Activated naive CD4-positive, alpha-beta T cell treated with anti-CD3 and anti-CD28 coated beads, Interleukin-2, amount 10 ng/mL, durations not matched to agents 7 days and 5 days (primary cell): ENCODE measurements at places on chromosomes 2 and 18.
A peak's percentile ranks its signal among the peaks of the same experiment; 100 is the strongest.

DNA sequence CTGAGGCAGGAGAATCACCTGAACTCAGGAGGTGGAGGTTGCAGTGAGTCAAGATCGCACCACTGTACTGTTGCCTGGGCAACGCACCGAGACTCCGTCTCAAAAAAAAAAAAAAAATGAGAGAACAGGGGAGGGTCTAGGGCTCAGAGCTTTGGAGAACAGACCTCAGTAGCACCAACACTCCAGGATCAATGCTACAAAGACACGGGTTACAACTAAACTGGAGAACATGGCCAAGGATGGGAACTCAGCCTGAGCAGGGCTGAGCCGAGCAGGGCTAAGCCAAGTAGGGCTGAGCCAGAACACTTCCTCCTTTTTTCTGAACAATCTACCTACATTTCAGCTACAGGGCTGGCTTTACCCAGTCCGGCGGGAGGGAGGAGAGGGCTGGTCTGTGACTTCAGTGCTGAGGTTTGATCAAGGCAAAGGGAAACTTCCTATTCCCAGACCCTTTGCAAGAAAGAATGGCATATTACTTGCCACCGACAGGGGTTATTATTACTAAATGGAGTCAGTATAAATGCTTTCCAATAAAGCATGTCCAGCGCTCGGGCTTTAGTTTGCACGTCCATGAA lies 2.9 kb upstream of the CASP8 start:
- DNase-seq, result peak; percentile 68

GRCh38 chr2:96801005-96801785 lies 14.9 kb upstream of the CNNM3 start:
- DNase-seq, result peak; percentile 79

DNA sequence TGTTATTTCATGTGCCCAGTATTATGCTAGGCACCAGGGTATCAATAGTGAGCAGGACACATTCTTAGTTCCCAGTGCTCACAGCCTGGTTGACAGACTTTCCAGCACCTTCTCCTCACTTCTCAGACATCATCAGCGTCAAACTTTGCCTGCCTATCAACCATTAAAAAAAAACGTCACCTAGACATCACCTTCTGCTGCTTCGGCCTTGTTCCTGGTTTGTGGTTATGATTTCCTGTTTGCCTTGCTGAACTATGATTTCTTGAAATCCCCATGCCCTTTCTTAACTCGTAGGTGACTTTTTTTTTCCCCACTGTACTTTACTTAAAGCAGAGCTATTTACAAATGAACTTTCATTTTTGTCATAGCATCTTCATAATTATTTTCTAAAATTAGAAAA lies 60.4 kb upstream of the NABP1 start:
- DNase-seq, result peak; percentile 62

- no peak for DNase-seq
These were observed 21.1 kb downstream of the GPR45 start for GRCh38 chr2:105262651-105263091.

GRCh38 chr2:49928551-49928950 lies 774.2 kb upstream of the FSHR start:
- DNase-seq, result no peak

- DNase-seq, result no peak
These were observed 38.2 kb upstream of the PNO1 start for GRCh38 chr2:68119504-68119903.

DNA sequence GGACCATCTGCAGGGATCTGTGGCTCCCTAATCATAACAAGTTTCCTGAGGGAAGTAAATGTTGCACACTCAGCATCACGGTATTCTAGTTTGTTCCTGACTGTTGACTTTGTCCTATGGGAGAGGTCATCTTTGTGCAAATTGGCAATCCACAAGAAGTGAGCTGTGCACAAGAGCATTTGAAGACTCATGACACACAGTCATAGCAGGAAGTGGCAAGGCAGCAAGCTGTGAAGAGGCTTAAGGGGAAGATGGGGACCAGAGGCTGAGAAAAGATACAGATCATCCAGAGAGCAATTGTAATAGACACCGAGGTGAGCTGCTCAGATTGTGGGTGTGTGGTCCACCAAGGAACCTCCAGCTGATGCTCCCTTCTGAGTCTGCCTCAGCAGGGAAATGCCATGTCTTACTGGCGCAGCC lies 2.7 kb downstream of the TNP1 start:
- DNase-seq, result peak; percentile 34

DNA sequence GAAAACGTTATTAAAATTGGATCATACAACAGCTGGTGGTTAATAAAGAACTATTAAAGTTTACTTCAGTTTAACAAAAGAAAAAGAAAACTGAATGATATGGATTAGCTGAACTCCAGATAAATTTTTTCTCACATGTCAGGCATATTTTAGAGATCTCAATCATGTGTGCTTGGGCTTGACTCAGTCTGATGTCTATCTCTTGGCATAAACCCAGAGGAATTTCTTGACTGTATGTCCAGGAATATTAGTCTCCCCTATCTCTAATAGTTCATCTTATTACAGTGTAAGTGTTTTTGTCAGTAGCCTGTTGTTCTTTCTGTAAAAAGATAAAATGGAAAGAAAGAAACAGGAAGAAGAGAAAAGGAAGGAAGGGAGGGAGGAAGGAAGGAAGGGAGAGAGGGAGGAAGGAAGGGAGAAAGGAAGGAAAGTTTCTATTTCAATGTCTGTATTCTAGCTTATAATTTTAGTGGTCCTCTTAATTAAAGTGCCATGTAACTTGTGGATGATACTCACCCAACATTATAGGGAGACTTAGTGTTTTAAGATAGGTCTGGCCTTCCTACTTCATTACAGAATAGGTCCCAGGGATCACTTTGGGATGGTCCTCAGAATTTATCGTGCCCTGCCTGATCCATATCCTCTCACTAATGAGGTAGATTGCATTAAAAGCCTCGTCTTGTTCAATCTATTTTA lies 99.7 kb upstream of the UGP2 start:
- no peak for DNase-seq

- no peak for DNase-seq
These were observed 19.8 kb downstream of the TMEM185B start for GRCh38 chr2:120203251-120204021.

GRCh38 chr2:203893401-203893800 lies 25.8 kb downstream of the CTLA4 start:
- no peak for DNase-seq

GRCh38 chr2:85012855-85013254 lies 41.9 kb downstream of the KCMF1 start:
- no peak for DNase-seq

GRCh38 chr2:165640247-165640929 lies 153.7 kb downstream of the GALNT3 start:
- no peak for DNase-seq

- DNase-seq, result no peak
These were observed 398.0 kb upstream of the DCC start for GRCh38 chr18:51941999-51942398.

- DNase-seq, result no peak
These were observed 26.9 kb upstream of the CCBE1 start for GRCh38 chr18:59724103-59724502.

GRCh38 chr2:72165792-72166191 lies 18.1 kb upstream of the CYP26B1 start:
- DNase-seq, result no peak

GRCh38 chr2:45282646-45283045 lies 273.4 kb upstream of the SIX2 start:
- no peak for DNase-seq

DNA sequence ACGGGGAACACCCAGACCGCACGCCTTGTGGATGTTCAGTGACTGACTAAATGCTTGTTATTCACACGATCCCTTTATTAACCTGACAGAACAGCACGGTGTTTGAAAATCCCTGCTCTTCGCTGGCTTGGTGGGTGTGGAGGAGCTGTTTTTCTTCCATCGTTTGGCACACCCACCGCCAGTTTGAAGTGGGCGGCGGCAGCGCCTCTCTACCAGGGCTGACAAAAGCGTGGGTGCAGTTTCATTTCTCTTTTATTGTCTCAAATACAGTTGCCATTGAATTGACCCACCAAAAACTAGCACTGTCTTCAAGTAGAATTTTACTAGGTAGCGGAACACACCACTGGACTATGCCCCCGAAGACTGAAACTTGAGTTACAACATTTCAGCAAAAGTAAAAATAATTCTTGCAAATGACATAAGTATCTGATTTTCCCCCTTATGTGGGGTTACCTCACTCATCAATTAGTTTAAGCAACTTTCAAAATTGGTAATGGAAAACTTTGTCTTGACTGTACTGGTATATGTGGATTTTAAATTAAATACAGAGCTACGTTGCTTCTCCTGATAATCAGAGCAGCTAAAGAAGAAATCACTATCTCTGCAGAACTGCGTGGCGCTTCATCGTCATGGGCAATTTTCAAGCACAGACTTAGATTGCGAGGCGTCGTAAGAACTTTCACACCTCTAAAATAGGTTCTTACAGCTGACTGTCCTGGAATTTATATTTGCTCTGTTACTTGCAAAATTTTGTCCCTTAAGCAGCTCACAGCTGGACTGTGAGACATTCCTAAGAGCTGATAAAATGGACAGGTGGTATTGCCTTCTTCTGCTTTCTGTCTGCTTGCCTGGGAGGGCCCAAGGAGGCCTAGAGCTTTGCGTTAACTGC lies 60.9 kb downstream of the LDLRAD4 start:
- peak; percentile 44 for DNase-seq

DNA sequence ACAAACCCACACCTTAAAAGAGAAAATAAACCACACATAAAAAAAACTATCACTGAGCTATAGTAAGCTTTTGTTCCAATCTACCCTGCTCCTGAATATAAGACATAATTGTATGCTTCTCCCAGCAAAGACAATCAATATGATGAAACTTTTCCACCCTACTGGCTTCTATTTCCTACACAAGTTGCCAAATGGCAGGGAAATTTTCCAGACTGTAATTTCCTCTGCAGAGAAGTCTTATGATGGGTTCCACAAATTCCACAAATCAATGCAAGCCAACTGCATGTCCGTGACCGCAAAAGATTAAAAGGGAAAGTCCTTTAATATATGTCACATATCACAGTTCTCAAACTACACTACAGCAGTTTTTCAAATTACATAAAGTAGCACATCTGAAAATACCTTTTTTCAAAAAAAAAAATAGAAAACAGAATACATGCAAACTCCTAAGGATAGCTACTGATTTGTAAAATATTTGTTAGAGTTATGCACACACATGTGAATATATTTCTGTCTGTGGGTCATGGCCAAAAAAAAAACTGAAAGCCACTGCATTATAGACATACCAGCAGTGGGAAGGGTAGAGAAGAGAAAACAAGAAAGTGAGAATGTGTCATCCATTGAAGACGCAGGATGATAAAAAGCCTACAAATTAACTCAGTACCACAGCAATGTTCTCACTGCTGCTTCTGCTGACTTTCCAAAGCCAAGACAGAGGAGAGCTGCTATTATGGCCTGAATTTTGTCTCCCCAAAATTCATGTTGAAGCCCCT lies 61.4 kb downstream of the RPL31 start:
- DNase-seq, result no peak

DNA sequence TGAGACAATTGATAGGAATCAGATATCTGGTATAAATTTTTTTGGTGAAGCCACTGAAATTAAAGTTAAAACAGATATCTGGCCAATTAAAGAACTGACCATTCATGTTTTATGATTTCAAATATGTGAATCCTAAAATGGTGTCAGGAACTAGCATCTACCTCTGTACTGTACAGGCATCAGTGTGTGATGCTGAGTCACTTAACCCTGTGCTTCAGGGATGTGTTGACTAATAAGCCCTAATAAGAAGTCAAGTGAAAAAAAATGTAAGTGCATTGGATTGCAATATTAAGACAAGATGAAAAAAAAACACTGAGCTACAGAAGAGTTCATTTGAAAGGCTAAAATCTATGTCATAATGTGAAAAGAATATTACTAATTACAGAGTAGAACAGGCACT lies 9.1 kb upstream of the UNC80 start:
- no peak for DNase-seq

GRCh38 chr18:74184875-74185274 lies 36.6 kb downstream of the TIMM21 start:
- DNase-seq, result no peak

DNA sequence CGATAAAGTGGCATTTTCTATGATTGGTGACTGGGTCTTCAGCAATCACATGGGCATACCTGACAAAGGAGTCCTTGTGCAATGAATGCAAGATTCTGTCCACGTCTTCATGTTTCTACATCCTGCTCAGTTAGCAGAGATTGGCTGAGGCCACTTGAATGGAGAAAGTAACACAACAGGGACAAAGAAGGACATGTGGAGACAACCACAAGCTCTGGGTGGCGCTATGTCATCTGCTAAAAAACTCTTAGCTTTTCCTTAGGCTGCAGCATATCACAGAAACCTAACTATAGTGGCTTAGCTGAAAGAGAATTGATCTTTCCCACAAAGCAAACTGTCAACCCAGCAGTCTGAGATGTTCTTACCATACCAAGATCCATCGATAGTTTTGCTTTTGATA lies 1109.7 kb downstream of the SOCS6 start:
- no peak for DNase-seq

- DNase-seq, result no peak
These were observed 60.8 kb downstream of the CFAP221 start for GRCh38 chr2:119605096-119605495.

- no peak for DNase-seq
These were observed 541.5 kb upstream of the NETO1 start for GRCh38 chr18:73409242-73409641.

DNA sequence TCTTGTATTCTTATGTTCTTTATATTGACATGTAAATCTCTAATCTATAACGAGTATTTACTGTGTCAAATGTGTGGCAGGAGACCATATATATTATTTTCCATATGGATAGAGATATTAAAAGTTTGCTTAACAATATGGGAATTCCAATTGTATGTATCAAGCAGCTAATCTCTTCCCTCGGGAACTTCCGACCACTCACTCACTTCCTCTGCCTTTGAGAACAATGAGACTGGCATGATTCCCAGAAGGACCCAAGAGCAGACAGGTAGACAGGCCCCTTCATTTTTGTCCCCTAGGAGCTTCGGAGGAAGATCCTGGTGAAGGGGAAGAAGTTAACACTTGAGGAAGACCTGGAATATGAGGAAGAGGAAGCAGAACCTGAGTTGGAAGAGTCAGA lies 24.1 kb downstream of the PLCD4 start:
- DNase-seq, result no peak

- DNase-seq, result no peak
These were observed 8.3 kb downstream of the KCNG2 start for GRCh38 chr18:79805926-79806487.

DNA sequence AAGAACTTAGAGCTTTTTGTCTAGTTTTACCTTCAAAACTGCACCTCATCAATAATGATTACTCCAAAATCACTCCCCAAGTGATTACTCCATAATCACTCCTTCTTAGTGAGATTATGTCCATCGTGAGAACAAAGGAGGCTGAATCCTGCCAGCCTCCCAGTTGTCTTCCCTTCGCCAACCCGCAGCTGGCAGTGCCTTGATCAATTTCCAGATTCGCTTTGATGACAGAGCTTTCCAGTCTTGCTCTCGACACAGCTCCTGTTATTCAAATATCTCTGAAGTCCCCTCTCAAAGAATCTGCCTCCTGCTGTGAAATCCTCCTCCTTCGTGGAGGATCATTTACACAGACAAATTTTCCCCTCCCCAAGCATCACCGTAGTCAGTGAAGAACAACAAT lies 237.7 kb downstream of the EIPR1 start:
- no peak for DNase-seq
